ENCODE measurements at places on chromosomes 13 and 19.

DNA sequence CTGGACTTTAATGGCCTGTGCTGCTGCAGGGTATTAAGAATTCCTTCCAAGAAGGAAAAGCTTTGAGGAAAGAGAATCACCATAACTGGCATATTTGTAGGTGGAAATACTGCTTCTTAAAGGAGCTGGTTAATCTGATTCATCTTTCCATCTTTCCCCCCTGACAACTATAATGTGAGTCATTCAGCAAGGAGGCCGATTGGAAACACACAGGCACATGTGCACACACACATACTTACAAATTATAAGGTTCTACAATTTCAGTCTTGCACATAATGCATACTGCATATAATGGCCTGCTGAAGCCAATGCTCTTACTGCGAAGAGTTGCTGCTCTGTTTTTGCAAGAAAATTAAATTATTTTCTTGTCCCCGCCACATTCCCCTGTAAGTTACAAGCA is 78.8 kb upstream of the TPP2 start:
- no peak for DNase-seq

- no peak for DNase-seq
Measured at GRCh38 chr19:48510421-48511268, 990 bp downstream of the LMTK3 start.

DNA sequence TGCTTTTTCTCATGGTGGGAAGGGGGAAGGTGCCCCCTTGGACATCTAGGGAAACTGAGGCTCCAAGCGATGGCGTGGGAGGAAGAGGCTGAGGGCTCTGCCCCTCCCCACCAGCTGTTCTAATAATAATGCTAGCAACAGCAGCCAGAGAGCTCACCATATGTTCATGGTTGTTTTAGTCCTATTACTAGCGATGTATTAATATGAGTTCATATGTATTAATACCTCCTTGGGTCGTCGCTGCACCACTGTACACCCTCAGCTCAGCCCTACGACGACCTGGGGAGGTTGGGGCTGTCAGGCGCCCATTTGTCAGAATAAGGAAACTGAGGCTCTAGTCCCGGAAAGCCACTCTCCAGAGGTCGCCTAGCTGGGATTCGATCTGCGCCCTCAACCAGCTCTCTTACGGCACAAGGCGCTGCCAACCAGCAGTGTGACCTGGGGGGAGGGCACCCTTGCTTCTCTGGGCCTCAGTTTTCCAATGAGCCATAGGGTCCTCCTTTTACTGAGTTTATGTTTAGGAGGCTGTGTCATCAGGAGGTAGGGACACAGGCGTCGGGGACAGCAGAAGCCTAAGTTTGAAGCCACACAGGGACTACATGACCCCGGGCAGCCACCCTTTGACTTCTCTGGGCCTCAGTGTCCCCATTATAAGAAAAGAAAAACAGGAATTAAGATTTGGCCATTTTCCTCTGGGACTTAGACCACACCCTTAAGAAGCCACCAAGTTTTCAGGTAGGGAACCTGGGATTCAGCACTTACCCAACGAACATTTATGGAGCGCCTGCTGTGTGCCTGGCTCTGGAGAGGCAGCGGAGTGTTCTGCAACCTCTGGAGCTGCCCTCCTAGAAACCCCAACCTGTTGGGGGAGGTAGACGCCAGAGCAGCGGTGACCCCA is 664 bp downstream of the MAST3 start:
- DNase-seq, result no peak

GRCh38 chr13:40315416-40316064 is 350.9 kb downstream of the FOXO1 start:
- no peak for DNase-seq

All from mesothelial cell of epicardium (in vitro differentiated cells).